ENCODE measurements at places on chromosomes 12 and 14. TPM values are rescaled to one million over a fixed set of nuclear protein-coding genes. Genes with fewer than 3 reads are reported as not detected.

The PLEKHG7 gene
- total RNA-seq: not detected

The IL31 gene
- total RNA-seq: not detected

The CLEC6A gene
- total RNA-seq: not detected

The CHGA gene
- total RNA-seq: 0.20 TPM

GRCh38 chr14:60235440-60235839, 13.6 kb upstream of the PPM1A start:
- DNase-seq: no peak

GRCh38 chr14:53955671-53956426, 776 bp downstream of the BMP4 start:
- peak; percentile 48 for DNase-seq

- DNase-seq: no peak
These were observed 74.4 kb upstream of the TRHDE start for GRCh38 chr12:72197790-72198189.

GRCh38 chr14:69941768-69942742, 62.8 kb downstream of the SMOC1 start:
- no peak for DNase-seq

DNA sequence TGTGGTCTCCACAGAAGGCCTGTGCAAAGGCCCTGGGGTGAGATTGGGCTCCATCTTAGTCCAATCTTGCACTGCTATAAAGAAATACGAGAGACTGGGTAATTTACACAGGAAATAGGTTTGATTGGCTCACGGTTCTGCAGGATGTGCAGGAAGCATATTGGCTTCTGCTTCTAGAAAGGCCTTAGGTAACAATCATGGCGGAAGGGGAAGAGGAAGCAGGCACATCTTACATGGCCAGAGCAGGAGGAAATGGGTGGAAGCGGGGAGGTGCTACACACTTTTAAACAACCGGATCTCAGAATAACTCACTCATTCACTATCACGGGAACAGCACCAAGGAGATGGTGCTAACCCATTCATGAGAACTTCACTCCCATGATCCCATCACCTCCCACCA, 55.4 kb downstream of the FAR2 start:
- no peak for DNase-seq

Data from left lobe of liver (tissue), 2 donors.